ENCODE measurements at places on chromosomes 3 and 15. TPM values are rescaled to one million over a fixed set of nuclear protein-coding genes. Genes with fewer than 3 reads are reported as not detected.

DNA sequence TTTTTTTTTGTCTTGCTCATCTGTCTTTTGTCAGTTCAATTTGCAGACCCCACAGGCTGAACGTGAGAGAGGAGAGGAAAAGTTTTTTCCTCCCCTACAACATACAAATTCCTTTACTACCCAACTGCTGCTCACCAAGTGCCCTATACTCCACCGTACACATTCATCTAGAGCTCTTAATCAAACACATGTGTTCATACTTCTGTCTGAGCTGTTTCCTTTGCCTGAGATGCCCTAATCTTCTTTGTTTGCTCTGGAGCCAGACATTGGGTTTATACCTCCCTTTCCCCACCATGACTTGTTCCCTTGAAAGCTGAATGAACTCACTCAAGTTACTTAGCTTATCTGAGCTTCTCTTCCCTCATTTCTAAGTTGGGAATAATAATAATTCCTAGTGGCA, 122.7 kb upstream of the RASGRP1 start:
- peak; percentile 44 for DNase-seq

DNA sequence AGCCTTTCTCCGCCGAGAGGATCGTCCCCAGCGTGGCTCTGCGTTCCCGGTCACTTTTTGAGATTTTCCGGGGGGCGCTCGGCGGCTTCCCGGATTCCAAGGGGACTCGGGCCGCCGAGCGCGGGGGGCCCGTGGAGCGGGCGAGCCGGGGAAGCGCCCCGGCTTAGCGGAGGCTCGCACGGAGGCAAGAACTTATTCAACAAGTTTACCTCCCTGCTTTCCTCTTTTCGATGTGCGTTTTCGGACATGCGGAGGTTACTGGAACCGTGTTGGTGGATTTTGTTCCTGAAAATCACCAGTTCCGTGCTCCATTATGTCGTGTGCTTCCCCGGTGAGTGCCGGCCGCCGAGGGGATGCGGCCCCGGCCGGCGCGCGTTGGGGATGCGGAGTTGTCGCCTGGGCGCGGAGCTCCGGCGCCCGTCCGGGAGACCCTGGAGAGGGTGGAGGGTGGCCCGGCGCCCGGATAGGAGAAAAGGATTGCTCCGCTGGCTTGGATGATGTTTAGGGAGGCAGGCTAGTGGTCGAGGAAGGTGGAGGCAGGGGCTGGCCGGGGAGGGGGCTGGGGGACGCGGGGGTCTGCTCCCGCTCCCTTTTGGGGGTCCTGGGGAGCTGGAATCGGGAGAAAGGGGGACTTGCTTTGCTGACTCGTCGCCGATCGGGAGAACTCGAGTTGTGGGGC, 810 bp downstream of the PTPRG start:
- DNase-seq = peak; percentile 31

- DNase-seq = no peak
Observed at GRCh38 chr3:134326126-134326525, 48.1 kb downstream of the AMOTL2 start.

GRCh38 chr3:5185093-5185673, 2.3 kb upstream of the EDEM1 start:
- no peak for DNase-seq

HCN4 gene
- not detected for total RNA-seq

AHSG gene
- total RNA-seq = not detected

Data from IMR-90 (cell line).